Effector CD8-positive, alpha-beta T cell (primary cell): ENCODE measurements at places on chromosomes 6 and 20.

GRCh38 chr20:46051556-46052308 is 22.7 kb downstream of the SLC12A5 start:
- DNase-seq, result no peak

GRCh38 chr20:4267242-4267641 is 251.9 kb upstream of the RNF24 start:
- no peak for DNase-seq

GRCh38 chr6:129992881-129993280 is 25.5 kb upstream of the L3MBTL3 start:
- DNase-seq, result no peak

DNA sequence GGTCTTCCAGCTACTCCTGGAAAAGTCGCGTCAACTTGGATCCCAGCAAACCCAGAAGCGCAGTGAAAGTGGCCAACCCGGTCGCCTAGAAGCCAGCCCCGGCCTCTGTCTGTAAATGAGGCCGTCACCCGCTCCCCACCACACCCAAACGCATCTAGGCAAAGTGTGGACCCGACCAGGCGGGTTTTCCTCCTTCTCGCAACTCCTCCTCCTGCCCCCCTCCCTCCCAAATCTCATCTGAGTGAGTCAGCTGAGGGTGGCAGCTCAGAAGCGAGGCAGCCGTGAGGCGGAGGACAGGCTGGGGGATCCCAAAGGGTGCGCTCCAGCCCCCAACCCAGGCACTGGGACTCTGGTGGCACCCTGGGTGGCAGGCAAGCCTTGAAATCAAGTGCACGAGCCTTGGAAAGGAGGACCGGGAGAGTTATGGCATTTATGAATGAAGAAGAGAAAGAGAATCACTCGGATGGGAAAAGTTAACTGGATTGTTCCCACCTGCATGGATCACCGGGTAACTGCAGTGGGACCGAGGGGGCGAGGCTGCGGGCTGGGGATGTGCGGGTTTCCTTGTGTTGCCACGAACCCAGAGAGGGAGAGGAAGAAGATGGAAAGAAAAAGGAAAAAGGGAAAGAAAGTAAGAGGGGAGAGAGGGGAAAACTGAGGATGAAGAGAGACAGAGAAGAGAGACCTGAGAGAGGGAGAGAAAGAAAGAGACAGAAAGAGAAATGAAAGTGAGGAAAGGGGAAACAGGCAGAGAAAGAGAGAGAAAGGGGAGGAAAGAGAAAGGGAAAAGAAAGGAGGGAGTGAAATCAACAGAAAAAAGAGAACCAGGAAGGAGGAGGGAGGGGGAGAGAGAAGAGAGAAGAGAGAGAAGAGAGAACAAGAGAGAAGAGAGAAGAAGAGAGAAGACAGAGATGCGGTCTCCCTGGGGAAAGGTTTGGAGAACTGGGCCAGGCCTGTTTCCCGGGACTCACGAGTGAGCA is at the start of gene APCDD1L:
Gene APCDD1L, minus strand, starts transcription at position 167 of the 980 bp plus-strand sequence. CDS start 692 bp downstream, outside the sequence.
- no peak for DNase-seq

DNA sequence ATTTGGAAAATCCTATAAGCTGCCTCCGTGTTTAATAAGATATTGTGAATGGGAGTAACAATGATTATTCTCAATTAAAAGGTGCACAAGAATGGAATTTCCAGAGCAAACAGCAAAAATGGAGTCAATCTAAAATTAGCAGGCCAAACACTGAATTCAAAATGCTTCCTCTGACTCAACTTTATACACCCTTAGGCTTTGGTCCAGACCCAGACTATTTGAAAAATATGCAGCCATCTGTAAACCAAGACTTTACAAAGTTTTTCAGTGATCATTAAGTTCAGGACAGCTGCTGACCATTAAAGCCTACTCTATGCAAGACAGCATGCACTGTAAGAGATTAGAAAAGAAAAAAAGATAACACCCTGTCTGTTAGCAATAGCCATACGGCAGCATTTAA is 39.4 kb upstream of the CCN6 start:
- DNase-seq, result no peak

DNA sequence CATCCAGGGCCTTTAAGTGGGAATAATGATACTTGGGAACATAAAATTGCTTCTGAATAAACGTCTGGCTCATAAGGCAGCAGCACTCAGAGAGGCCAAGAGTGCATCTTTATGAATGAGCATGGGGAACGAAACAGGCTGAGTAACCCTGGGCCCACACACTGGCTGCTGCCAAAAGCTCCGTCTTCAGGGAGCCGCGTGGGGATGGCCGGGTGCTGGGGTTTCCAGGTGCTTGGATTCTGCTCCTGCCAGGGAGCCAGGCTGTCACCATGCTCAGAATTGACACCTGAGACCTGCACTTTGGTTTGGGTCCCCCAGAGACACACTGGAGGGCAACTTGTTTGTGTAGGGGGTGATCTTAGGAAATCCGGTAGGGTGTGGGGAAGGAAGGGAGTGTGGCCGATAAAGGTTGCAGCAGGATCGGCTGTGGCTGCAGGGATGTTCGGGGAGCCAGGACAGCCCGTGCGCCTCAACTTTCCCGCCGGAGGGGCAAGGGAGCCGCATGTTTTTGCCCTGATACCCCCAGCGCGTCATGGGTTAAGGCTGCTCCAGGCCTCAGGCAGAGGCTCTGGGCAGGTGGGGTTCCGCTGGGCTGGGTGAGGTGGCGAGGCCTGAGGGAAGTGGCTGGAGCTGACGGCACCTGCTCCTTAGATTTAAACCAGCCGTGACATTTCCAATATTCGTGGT is 101.8 kb downstream of the YTHDF1 start:
- no peak for DNase-seq

DNA sequence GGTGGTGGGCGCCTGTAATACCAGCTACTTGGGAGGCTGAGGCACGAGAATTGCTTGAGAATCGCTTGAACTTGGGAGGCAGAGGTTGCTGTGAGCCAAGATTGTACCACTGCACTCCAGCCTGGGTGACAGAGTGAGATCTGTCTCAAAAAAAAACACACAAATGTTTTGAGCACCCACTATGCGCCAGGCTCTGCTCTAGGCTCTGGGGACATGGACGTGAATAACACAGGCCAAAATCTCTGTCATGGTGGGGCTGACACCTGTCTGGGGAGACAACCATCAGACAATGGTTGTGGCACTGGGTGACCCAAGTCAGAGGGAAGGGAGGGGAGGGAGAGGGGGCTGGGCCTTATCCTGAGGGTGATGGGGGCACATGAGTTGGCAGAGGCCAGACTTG is 62.7 kb downstream of the UBE2V1 start:
- DNase-seq, result no peak

- no peak for DNase-seq
Measured at GRCh38 chr6:41728073-41728936, 7.1 kb downstream of the TFEB start.

- DNase-seq, result no peak
Measured at GRCh38 chr6:6700407-6701270, 112.1 kb downstream of the LY86 start.

DNA sequence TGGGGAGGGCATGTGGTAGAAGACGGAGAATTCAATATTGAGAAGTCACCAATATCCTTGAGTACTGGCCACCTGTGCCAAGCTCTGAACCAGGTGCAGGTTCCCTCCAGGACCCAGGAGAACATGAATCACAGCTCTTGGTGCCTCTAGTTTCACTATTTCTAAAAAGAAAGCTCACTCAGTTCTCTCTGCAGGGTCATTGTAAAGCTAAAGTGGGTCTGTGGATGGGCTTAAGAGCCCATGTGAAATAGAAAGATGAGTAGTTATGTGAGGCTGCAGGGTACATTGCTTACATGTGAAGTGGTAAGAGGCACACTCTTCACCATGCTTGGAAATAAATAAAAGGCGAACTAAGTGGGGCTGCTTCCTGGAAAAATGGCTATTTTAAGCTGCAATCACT is 43.6 kb downstream of the ZNF831 start:
- DNase-seq, result no peak
